BJ (cell line): ENCODE measurements at places on chromosomes 3 and 15.
A peak's percentile ranks its signal among the peaks of the same experiment; 100 is the strongest.

GRCh38 chr15:29126208-29126536 lies 143.4 kb downstream of the NSMCE3 start:
- no peak for DNase-seq

GRCh38 chr15:57698991-57699390 lies 7.5 kb upstream of the POLR2M start:
- no peak for DNase-seq

- DNase-seq: no peak
Observed at GRCh38 chr15:58329781-58330671, 101.8 kb upstream of the LIPC start.

GRCh38 chr15:79004336-79004735 lies 59.5 kb upstream of the CTSH start:
- no peak for DNase-seq

DNA sequence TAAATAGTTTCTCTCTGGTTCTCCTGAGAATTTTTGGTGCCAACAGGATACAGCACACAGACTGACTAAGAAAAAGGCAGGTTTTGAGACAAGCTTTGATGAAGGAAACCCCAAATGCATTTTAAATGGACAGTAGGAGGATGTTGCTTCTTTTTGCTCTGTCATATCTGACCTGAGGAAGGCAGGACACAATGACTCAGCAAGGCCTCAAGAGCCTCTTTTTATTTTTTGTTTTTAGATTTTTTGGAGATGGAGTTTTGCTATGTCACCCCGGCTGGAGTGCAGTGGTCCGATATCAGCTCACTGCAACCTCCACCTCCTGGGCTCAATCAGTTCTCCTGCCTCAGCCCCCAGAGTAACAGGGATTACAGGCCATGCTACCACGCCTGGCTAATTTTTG lies 16.9 kb upstream of the KNG1 start:
- DNase-seq: no peak

DNA sequence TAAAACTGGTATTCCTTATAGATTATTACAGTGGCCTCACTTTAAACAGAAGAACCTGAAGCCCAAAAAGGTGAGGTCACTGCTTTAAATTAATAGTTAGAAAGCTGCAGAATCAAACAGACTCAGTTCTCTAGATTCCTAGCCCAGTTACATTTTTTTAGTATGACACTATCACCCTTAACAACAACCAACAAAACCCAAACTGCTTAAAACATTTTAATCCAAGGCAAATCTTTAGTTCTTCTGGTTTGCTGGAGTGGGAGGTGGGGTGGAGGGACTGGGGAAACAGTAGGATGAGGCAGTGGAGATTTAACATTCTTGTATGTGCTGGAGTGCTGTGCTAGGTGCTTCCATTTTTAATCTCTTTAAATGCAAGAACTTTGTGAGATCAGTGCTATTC lies 631.6 kb upstream of the KCNMB2 start:
- DNase-seq: peak; percentile 37

DNA sequence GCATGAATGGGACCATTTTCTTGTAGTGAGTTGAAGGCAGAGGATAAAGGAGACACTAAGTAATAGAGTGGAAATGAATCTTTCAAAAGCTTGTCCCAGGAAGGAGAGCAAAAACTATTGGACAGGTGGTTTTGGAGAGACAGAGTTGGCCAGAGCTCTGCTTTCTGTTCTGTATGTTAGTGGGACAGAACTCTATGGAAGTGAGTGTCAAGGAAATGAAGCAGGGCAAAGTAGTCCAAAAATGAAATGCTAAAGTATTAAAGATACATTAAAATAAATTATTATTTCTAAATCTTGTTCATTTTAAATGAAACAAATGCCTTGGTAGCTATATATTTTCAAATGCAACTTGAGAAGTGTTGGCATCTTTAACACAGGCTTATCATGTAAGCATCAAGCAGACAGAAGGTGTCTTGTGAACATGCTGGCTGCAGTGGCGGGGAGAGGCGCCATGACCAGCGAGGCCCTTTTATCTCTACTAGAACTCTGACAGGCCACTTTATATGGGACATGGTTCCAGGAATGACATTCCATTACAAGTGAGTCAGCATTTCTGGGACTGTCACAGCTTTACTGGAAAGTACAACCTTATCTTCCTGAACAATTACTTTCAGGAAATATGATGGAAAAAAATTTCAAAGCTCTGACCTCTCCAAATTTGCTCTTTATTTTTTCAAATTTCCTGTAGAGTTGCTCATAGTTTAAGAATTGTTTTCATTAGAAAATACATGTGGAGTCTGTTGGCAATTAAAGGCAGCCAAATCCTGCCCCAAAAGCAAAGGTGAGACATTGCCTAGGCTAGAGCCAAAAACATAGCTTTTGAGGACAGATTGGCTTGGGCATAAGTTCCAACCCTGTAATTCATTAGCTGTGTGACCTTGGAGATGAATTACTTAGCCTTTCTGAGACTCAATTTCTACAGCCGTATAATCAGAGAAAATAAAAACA lies 106.5 kb downstream of the ECT2 start:
- DNase-seq: no peak

- no peak for DNase-seq
Observed at GRCh38 chr3:136860541-136860940, 1.5 kb upstream of the NCK1 start.

DNA sequence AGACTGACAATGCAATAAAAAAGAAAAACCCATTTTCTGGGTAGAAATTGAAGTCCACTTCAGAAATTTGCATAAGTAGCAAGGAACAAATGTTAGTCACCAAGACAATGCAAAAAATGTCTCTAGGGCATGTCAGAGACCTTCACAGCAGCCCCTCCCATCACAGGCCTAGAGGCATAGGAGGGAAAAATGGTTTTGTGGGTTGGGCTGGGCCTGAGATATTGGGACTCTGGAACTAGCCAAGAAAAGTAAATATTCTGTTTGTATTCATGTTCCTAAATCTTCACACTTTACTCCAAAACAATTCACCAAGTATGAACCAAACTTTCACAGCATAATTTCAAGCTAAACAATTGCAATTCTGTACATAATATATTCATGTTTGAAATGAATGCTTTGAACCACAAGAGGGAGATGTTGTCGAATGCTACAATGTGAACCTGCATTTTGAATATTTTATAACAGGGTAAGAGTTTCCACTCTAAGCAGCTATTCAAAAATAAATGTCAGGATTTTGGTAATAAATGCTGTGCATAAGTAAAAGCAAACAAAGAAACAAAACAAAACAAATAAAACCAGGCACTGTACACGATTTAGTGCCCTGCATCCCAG lies 429.2 kb downstream of the OTOL1 start:
- no peak for DNase-seq

DNA sequence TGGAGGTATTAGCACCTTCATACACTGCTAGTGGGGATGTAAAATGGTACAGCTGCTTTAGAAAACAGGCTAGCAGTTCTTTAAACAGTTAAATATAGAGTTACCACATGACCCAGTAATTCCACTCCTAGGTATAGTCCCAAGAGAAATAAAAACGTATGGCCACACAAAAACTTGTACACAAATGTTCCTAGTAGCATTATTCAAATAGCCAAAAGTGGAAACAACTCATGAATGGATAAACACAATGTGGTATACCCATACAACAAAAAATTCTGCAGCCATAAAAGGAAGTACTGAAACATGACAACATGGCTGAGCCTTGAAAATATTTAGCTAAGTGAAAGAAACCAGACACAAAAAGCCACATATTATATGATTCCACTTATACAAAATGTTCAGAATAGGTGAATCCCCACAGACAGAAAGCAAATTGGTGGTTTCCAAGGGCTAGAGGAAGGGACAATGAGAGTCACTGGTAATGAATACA lies 40.8 kb upstream of the KLF13 start:
- DNase-seq: no peak

DNA sequence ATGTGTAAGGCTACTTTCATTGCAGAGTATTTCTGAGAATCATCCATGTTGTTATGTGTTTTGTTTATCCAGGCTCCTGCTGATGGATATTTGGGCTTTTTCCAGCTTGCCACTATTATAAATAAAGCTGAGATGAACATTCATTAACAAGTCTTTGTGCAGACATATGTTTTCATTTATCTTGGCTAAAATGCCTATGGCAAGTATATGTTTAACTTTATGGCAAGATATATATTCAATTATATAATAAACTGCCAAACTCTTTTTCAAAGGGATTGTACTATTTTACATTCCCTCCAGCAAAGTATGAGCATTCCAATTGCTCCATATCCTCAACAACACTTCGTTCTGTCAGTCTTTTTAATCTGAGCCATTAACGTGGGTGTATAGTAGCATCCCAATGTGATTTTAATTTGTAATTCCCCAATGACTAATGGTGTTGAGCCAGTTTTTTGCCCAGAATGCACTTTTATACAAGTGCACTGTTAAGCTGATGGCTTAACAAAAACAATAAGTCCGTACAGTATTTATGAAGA lies 452.4 kb downstream of the SHQ1 start:
- peak; percentile 43 for DNase-seq

DNA sequence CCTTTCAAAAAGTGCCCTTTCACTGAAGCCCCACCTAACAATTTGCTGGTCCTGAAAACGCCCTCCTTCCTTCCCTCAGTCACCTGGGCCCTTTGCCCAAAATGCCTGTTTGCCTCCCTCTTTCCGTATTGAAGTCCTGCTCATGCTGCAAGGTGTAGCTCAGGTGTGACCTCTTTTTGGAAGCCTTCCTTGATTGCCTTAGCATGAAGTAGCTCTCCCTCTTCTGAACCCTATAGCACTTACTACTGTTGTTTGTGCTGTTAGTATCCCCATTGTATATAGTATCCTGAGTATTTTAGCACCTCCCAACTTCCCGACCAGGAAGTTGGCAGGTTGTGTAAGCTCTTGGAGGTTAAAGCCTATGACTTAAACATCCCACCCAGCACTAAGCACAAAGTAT lies 1.7 kb downstream of the PLS1 start:
- no peak for DNase-seq

DNA sequence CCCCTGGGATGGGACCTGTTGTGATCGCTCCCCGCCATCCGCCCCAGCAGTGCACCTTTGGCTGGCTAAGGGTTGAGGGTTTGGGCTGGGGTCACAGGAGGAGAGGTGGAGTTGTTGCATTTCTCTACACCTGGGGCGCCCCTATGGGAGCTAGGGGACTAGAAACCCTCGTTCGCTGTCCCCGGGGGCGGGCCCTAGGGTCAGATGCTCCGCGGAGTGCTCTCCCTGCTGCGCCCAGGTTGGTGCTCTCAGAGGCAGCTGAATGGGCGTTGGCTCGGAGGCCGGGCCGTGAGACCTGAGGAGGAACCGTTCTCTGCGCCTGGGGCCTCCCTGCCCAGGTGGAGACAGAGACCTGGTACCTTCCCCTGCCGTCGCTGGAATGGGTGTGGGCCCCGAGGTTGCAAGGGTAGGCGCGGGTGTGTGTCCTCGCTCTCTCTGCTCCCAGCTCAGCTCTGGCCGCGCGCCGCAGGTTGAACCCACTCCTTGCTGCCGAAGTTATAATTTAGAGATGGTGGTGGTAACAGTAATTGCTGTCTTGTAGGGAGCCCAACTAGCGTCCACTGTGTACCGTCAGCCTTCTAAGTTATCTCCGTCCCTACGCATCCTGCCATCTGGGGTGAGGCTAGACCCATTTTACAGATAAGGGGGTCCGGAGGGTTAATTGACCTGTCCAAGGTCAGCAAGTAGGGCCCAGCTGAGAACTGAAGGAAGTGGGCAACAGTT lies 965 bp downstream of the FLNB start:
- no peak for DNase-seq

GRCh38 chr3:172300862-172301261 lies 147.4 kb downstream of the GHSR start:
- no peak for DNase-seq

- no peak for DNase-seq
Observed at GRCh38 chr3:13309004-13309403, 111.1 kb downstream of the NUP210 start.

DNA sequence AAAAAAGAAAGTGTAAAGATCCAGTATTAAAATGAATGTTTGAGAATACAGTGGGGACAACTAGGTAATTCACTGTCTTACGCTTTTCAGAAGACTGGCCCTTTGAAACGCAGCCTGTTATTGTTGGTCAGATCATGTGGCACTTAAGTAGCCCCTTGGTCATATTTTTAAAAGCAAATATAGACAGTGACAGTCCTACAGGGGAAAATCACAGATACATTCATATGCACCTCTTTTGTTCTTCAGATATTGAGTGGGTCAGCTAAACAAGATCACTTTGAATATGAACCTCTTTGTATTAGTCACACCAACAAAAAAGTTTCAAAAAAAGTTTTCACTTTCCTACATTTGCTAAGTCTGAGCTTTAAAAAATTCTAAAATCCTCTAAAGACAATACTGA lies 36.0 kb downstream of the TIGIT start:
- no peak for DNase-seq

- no peak for DNase-seq
Observed at GRCh38 chr3:78734048-78734637, 1033.7 kb downstream of the ROBO1 start.

DNA sequence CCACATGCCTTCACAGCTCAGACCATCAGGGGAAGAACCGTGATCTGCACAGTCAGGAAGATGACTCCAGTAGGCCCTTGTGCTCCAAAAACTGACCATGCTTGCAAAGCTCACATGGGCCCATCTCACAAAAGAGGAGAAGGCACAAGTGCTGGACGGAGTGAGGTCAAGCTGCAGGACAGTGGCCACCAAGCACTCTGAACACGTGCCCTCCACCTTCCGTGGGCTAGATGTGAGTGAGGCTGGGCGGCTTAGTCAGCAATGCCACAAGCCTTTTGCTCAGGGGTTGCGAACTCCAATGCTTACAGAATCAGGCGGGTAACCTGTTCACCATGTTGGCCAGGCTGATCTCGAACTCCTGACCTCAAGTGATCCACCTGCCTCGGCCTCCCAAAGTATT lies 70.9 kb downstream of the SCN5A start:
- DNase-seq: no peak

GRCh38 chr15:83378921-83379578 lies 68.1 kb upstream of the SH3GL3 start:
- no peak for DNase-seq

- no peak for DNase-seq
Observed at GRCh38 chr3:27715863-27716262, 6.3 kb downstream of the EOMES start.

DNA sequence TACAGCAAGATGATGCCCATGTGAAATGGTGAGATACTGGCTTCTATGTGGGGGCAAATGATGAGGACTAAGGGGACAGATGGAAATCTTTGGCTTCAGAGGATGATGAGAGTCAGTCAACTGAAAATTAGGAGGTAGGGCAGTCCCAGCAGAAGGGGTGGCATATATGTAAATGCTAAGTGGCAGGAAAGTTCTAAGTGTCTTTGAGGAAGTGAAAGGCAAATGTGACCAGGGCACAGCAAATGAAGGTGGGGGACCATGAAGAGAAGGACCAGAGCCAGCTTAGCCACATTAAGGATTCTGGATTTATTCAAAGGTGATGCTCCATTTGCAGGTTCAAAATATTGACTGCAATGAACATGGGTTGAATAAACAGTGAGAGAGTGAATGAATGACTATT lies 29.2 kb upstream of the LIMD1 start:
- DNase-seq: no peak
